ENCODE measurements at places on chromosomes 11 and 22.
A peak's percentile ranks its signal among the peaks of the same experiment; 100 is the strongest.

DNA sequence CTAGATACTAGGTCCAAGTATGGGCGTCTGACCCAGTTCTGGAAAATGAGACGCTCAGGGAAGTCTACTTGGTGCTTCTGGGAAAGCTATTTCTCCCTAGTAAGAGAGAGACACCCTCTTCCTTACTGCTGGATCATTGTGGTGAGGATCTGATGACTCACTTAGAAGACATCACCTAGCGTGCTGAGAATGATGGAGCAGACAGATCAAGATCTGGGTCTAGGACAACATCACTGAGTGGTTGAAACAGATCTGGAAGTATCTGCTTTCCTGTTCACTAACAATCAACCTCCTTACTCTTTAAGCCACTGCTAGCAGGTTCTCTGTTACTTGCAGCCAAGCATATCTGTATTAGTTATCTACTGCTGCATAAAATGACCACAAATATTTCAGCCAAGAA lies 38.3 kb upstream of the HMGXB4 start:
- no peak for DNase-seq

- peak; percentile 35 for DNase-seq
These were observed at the start of gene DSCAML1 for GRCh38 chr11:117796872-117797529. Gene DSCAML1, minus strand, starts transcription at chr11:117797216. Its CDS starts 137 bp downstream, at chr11:117797079.

DNA sequence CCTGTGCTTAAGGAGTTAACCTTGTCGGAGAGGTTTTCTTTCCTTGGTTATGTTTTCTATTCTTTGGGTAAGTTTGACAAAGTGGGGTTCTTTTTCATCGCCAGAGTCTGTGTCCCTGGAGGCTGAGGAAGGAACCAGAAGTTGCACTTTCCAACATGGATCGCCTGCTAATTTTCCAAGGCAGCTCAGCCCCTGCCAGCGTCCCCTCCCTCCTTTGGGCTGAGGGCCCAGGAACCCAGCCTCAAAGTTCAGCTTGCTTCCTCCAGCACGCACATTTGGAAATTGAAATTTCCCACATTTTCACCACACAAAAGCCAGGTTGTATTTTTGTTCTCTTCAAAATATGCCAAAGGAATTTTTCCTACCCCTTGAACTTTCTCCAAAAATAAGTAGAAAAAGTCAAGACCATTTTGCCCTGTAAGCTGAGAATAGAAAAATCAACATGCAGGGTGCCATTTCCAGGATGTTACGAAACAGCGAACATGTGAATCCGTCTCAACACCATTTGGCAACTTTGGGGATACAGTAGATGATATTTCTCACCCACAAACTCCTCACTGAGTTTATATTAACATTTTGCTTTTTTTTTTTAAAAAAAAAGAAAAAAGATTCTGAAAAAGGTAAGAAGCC lies 343.5 kb downstream of the TENM4 start:
- no peak for DNase-seq

DNA sequence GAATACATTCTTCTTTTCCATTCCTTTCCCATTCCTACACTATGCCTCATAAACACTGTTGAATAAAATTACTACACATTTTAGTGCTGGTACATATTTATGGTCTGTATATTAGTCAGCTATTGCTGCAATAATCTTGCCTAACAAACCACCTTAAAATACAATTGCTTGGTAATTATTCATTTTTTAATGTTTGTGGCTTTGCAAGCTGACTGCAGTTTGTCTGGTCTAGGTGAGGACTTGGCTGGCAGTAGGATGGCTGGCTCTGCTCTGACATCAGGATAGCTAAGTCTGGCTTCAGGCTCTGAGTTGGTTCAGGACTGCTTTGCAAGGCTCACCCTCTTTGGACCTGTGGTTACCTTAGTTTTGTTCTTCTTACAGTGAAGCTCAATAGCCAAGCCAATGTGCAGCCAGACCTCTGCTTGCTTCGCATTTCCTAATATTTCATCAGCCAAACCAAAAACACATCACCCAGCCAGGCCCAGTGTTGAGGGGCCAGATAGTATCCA lies 913.4 kb upstream of the RAG2 start:
- no peak for DNase-seq

GRCh38 chr11:112016088-112016764 lies 9.0 kb upstream of the DLAT start:
- no peak for DNase-seq

- DNase-seq, result no peak
These were observed 4.4 kb upstream of the FAM181B start for GRCh38 chr11:82738091-82738490.

- DNase-seq, result no peak
These were observed 31.7 kb downstream of the TEAD1 start for GRCh38 chr11:12705874-12706273.

GRCh38 chr22:28102151-28102812 lies 183.2 kb upstream of the PITPNB start:
- DNase-seq, result no peak

- no peak for DNase-seq
These were observed at the start of gene MOV10L1 for GRCh38 chr22:50089682-50090411. Gene MOV10L1, plus strand, starts transcription at chr22:50090006. Its CDS starts 83 bp downstream, at chr22:50090089.

GRCh38 chr22:42562279-42562678 lies 8.5 kb downstream of the SERHL2 start:
- DNase-seq, result no peak

GRCh38 chr11:56808326-56808725 lies 59.8 kb upstream of the OR9G4 start:
- no peak for DNase-seq

DNA sequence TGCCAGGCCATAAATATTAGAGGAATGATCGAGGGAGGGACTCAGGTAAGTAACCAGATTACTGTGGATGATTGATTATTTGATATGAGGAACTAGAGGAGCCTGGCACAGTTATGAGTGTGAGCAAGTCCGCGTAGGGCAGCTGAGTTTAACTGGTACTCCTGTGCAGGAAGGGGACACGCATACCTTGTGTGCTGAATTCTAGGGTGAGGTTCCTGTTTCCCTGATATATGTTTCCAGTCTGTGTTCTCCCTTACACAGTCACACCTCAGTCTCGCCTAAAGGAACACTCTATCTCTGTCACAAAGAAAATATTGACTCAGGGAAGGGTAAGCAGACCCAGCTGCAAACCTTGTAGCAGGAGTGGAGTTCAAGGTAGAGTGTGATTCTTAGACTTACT lies 17.4 kb downstream of the SGSM3 start:
- no peak for DNase-seq

- no peak for DNase-seq
These were observed 17.1 kb upstream of the TPH1 start for GRCh38 chr11:18063125-18063524.

- no peak for DNase-seq
These were observed 18.3 kb downstream of the RNF169 start for GRCh38 chr11:74766905-74767304.

- DNase-seq, result no peak
These were observed 169.7 kb downstream of the NXPE2 start for GRCh38 chr11:114848027-114848426.

DNA sequence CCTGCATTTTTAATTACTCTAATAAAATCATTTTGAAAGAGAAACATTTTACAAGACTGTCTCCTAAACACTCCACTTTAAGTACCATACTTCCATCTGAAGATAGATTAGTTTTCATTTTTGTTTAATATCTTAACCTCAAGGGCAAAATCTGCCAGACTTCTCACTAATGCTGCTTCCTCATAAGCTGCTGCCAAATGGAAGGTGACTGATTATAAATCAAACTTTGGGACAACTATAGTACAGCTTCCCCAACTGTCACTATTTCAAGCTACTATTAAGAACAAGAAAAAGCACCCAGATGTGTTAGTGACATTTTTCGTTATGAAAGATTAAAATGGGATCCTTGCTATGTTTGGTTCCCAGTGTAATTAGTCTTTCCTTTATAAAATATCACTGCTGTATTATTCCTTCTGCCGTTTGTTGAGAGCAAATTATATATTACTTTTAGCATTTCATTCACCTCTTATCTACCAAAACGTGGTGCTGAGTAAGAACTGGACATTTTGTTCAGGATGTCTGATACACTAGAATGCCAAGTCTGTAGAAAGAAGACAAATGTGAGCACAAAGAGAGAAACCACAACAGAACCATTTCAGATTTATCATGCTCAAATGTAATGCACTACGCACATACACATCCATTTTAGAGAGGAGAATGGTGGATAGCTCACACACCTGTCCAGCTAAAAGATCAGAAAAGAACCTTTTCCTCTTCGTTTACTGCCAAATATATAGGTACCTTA lies 312.2 kb upstream of the C11orf87 start:
- no peak for DNase-seq

DNA sequence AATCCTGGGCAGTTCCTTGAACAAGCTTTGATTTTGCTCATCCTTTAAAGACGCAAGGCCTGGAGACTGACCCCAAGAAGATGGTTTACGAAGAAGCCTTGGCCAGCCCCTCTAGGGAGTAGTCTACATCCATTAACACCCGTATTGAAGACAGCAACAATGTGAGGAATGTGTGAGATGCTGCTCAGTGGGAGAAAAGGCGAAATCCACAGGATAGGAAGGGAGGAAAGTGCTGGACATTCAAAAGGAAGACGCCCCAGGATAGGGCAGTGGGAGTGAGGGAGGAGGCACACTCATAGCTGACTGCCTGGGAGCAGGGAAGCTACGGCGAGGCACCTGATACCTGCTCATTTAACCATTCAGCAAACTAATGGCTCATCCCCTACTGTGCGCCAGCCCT lies 114.1 kb downstream of the RRAS2 start:
- no peak for DNase-seq

DNA sequence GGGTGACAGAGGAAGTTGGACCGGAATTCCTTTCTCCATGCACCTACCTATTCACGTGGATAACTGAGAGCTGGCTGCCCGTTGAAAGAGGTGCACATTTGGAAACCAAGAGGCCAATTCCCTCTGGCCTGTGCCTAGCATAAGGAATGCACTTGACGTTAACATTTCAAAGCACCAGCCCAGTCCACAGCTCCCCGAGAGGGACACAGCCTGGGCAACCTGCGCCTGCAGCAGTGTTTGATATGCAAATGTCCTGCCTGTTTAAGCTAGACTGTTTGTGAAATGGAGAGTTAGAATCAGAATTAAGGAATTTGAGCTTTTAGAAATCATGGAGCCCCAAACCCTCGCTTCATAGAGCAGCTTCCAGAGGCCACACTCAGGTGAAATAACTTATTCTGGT lies 126.1 kb downstream of the DSCAML1 start:
- DNase-seq, result no peak

DNA sequence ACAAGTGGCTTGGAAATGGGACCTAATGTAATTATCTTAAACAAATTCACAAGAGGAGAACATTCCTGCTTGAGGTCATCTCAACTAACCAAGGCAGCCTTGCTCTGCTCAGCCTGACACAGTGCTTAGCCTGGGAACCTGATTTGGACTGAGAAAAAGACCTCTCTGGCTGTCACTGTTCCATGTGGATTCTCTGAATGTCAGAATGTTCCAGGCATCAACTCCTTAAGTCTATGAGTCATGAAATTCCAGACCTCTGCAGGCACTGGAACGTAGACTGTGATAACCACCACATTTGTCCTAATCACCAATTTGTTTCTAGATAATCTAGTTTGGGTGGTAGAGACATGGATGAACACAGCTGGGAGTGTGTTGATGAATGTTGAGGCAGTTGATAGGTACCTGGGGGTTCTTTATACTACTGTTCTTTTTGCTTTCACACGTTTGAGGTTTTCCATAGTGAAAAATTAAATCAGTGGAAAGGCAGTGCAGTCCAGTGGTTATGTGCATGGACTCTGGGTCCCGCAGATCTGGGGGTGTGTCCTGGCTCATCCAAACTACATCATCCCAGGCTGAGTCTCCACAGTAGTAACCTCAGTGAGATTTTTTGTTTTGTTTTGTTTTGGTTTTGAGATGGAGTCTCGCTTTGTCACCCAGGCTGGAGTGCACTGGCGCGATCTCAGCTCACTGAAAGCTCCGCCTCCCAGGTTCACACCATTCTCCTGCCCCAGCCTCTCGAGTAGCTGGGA lies 269.6 kb downstream of the MN1 start:
- no peak for DNase-seq

- no peak for DNase-seq
These were observed 30.6 kb downstream of the RSF1 start for GRCh38 chr11:77789731-77790476.

GRCh38 chr11:82539669-82540068 lies 194.0 kb downstream of the FAM181B start:
- DNase-seq, result no peak

GRCh38 chr22:43269246-43269645 lies 73.9 kb downstream of the SCUBE1 start:
- DNase-seq, result no peak

DNA sequence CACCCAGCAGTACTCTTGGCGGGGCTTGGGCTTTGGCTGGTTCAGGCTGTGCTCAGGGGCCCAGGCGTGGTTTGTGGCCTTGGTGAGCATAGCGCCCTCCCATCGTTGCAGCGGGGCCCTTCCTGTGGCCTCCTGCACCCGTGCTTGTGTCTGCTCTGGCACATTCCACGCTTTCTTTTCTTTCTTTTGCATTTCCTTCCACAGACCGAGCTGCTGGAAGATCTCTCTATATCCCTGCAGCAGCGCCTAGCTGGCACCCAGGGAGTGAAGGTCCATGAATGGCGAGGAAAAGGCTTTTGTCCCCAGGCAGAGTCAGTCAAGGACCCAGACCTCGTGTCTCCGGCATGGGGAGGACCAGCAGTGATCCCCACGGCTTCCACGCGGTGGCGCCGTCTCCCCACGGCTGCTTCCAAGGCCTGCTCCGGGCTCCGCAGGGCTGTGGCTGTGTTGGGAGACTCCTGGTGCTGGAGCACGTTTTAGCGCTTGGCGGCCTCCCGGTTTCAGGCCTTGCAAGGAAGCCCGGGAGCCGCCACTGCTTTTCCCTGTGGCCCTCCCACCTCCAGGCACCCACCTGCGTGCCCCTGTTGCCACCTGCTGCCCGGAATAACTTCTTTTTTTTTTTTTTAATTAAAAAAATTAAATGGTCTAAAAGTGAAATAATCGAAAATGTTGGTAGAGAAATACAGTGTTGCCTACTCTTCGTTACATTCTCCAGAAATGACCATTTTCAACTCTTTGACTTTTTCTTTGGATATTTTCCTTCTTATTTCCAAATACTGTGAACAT lies 28.5 kb downstream of the GLB1L2 start:
- DNase-seq, result peak; percentile 68

- DNase-seq, result no peak
These were observed 538.5 kb downstream of the INSC start for GRCh38 chr11:15653191-15653710.

- DNase-seq, result no peak
These were observed 697 bp upstream of the PAFAH1B2 start for GRCh38 chr11:117143390-117143789.

Data from NCI-H2171 treated with DMSO at 0.1 percent for 48 hours (cell line).